ENCODE measurements at places on chromosomes 12 and 14.

GRCh38 chr12:90995010-90995409 is 9.8 kb downstream of the EPYC start:
- no peak for DNase-seq

DNA sequence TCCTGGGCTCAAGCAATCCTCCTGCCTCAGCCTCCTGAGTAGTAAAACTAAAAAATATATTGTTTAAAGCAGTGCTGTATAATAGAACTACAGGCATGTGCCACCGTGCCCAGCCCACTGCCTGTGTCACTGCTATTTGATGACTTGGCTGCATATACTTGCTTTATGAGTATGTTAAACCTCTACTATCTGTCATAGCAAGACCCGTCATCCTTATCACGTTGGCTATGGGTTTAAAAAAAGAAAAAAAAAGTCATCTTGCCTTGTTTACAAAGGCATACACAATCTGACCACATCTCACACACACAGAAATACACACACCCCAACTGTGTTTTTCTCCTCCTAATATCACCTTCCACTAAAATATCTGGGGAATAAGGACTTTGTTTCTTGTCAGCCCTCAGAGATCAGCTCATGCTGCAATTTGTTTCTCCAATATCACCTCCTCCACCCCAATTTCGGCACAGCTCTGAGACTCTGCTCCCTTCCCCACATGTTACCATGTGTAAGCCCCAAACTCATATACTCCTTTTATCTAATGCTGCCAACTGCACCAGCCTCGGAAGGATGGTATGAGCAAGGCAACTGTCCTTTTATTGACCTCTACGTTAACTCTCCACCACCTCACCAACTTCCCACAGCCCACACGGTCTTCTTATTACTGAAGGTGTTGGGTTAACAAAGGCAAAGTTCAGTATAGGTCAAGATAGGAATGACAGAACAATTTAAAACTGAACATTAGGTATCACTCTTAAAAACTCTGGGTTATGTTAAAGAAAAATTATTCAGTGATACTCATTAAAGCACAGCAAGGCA is 802 bp upstream of the TMPRSS12 start:
- DNase-seq = no peak

- DNase-seq = peak; percentile 83
Observed at GRCh38 chr14:103091041-103091882, 3.3 kb upstream of the EXOC3L4 start.

DNA sequence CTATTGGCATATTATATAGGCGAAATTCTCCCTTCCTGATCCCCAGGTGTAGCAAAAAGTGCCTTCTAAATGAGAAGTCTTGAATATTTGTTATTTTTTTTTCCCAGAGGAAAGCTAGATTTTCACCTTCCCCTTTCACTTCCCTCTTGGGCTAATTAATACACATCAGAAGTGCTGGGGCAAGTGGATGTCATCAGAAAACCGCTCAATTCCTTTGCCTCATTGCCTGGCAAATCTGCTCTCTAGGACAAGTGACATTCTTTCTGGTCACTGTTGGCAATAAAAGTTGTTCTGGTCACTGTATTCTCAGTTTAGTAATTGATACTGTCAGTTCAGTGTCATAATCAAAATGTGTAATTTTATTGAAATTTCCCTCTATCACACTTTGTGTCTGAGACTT is 174.5 kb downstream of the ETNK1 start:
- no peak for DNase-seq

- no peak for DNase-seq
Observed at GRCh38 chr12:67018105-67018504, 251.1 kb upstream of the CAND1 start.

DNA sequence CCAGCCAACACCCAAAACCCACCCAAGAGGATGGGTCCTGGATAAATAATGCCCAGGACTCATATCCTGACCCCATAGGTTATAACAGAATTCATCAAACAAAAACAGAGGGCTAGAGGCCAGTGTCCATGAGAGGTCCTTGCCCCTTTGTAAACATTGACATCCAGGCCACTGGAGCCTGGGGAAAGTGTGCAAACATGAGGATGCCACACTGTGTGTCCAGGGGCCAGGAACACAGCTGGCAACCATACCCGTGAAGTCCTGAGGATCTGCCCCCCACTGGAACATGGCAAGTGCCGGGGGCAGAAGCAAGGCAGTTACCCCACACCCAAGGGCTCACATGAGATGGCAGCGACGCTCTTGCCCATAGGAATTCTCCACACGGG is 4.2 kb upstream of the KMT2D start:
- DNase-seq = no peak

DNA sequence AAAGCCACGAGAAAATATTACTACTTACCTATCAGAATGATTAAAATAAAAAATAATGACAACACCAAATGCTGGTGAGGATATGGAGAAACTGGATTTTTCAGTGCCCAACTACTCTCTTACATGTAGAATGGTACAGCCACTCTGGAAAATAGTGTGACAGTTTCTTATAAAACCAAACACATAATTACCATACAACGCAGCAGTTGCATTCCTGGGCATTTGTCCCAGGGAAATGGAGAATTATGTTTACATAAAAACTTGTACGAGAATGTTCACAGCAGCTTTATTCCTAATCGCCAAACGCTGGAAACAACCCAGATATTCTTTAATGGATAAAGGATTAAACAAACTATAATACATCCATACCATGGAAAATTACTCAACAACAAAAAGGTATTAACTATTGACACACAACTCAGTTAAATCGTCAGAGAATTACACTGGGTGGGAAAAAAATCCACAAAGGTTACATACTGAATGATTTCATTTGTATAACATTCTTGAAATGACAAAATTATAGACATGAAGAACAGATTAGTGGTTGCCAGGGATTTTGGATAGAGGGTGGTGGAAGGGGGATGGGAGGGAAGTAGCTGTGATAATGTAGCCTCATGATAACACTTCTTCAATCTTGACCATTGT is 35.4 kb downstream of the TAOK3 start:
- no peak for DNase-seq

DNA sequence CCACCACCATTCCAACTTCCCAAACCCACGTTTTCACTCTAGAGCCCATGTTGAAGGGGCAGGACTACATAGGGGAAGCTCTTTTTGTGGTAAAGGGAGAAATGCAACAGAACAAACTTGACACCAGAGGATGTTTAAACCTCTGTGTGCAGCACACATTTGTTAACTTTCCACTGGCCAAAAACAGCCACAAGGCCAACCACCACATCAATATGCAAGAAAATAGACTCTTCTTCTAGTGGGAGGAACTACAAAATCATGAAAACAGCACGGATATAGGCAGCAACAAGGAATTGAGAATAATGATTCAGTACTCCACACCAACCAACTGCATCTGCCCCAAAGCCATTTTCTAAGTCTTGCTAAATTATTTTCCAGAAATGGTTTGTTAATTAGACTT is 66.3 kb upstream of the CEP83 start:
- no peak for DNase-seq

- no peak for DNase-seq
Observed at GRCh38 chr12:51238037-51238509, 553 bp upstream of the DAZAP2 start.

DNA sequence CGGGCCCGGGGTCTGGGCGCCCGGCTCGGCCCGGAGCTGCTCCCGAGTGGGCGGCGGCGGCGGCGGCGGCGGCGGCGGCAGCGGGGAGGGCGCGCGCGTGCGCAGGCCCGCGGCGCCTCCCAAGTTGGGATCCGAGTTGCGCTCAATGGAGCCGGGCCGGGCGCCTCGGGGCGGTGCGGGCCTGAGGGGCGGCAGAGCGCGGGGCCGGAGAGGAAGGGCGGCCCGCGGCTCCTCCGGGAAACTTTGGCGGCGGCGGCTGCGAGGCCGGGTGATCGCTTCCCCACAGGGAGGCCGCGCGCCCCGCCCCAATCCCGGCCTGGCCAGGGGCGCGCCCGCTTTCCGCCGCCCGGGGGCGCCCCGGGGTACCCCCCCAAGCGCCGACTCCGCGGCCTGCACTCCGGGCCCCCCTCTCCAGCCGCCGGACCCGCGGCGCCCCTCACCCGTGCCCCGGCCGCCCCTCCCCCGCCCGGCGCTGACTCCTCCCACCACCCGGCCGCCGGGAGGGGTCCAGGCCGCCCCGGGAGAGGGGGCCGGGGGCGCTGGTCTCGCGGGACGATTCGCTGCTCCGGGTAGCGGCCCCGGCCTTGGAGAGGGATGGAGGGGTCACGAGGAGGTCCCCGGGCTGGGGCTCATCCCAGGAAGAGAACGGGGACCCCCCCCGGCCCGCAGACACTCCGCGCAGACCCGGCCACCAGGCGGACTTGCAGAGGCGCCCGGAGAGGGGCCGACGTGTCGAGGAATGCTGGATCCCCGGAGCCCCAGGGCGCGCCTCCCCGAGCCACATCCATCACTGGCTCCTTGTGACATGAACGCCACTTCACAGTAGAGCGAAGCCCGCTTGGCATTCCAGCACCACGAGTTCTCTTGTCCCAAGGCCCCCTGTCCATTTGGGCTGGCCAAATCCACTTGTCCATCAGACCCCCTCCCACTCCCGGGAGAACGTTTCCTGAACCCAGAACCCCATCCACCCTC is at the start of gene RILPL1:
Gene RILPL1, minus strand, starts transcription at position 48 of the 972 bp plus-strand sequence. CDS start 237 bp downstream, outside the sequence.
- peak; percentile 63 for DNase-seq

- no peak for DNase-seq
Observed at GRCh38 chr12:25625146-25625545, 72.1 kb upstream of the LMNTD1 start.

- no peak for DNase-seq
Observed at GRCh38 chr12:8087666-8088065, 5.6 kb downstream of the NECAP1 start.

GRCh38 chr12:27534060-27534764 is 10.2 kb downstream of the PPFIBP1 start:
- no peak for DNase-seq

GRCh38 chr12:47990351-47991105 is 13.7 kb downstream of the COL2A1 start:
- DNase-seq = no peak

GRCh38 chr14:103023881-103024473 is 33.4 kb downstream of the CDC42BPB start:
- no peak for DNase-seq

- DNase-seq = no peak
Observed at GRCh38 chr14:69325086-69325485, 65.1 kb downstream of the GALNT16 start.

- no peak for DNase-seq
Observed at GRCh38 chr12:21073822-21074460, 57.1 kb upstream of the SLCO1B1 start.

DNA sequence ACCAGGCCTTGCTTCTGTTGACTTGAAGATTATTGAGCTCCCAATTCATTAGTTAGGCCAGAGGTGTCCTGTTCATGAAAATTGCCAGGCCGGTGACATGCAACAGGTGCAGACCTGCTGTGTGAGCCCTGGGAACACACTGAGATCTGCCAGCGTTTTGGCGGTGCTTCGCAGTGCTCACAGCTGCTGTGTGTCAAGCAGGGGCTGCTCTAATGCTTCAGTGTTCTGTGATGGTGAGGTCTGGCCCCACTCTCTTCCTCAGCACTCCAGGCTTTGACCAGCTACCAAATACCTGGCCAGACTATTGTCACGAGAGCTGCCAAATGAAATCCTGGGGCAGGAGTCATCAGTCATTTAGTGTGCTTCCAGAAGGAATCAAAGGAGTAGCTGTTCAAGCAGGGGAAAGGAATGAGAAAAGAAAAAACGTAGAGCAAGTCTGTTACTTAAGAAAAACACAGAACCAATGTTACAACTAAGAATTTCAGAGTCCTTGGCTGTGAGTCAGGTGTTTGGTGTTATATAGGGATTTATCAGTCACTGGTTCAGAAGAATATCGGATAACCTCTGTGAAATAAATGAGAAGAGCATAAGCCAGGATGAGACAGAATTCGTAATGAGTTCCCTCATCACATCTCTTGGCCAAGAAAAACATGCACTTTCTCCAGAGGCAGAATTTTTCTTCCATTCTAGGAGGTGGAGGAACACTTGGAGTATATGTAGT is 150.8 kb downstream of the FBXL14 start:
- no peak for DNase-seq

DNA sequence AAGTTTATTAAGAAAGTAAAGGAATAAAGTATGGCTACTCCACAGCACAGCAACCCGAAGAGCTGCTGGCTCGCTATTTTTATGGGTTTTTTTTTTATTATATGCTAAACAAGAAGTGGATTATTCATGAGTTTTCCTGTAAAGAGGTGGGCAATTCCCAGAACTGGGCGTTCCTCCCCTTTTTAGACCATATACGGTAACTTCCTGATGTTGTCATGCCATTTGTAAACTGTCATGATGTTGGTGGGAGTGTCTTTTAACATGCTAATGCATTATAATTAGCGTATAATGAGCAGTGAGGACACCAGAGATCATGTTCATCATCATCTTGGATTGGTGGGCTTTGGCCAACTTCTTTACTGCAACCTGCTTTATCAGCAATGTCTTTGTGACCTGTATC is 372.5 kb downstream of the ZFP36L1 start:
- no peak for DNase-seq

DNA sequence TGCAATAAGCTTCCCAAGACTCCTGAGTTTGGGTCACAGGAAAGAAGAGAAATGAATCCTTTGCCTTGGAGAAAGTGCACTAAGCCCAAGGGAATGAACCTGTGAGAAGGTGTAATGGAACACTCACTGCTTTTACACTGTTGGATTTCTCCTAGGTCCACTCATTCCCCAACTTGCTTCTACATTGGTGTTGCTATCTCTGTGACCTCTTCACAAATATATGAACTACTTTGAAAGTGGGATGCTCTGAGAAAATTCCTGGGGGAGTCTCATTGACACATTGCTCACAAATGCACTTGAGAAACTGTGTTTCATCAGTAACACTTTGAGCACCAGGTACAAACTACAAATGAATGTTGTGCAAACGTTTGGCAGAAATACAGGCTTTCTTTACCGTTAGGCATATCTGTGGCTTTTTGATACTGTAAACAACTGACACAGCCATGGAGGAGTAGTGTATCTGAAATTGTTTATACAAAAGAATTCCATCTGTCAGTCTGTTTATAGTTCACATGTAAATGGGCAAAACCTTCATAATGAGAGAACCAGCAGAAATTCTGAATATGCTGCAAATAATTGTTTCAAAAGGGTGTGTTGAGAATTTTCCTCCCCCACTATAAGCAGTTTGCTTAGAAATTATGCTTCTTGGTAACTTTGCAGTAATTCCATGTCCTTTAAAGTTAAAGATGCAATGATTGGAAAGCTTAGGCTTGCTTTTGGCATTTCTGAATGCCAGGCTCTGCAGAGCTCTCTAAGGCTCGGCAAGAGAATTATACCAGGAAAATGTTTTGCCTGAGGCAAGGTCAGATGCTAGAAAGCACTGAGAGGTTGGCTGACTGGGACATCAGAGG is 348.5 kb upstream of the DDHD1 start:
- no peak for DNase-seq

DNA sequence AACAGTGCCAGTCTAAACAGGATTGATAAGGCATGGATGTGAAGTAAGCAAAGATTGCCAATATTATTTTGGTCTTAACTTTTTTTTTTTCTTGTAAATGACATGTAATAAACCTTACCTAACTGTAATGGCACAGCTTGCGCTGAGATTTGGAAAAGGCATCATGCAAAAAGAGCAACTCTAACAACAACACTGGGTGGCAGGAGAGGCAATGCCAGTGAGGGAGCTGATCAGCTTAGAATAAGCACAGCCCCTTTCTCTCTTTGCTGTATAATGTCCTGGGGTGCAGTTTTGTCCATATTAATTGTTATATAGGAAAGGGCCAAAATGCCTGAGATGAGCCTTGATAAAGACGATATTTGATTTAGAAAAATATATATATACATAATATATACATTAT is 1589.7 kb upstream of the FLRT2 start:
- no peak for DNase-seq
